Mesenchymal stem cell (in vitro differentiated cells and primary cell): ENCODE measurements at places on chromosomes 11 and 22.
A peak's percentile ranks its signal among the peaks of the same experiment; 100 is the strongest.

DNA sequence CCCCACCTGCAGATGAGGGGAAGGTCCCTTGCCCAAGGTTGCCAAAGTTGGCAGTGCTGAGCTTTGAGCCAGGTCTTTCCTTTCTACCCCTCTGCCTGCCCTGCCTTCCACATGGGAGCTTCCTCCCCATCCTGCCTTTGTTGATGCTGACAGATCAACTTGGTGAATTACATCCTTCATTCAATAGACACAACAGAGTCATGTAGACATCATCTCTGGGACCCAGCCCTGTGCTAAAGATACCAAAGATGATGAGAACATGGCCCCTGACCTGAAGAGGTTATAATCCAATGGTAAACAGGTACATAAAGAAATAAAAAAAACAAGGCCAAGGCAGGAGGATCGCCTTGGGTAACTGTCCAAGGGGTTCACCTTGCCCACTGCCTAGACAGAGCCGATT lies 42.4 kb upstream of the MAPK1 start:
- DNase-seq, result no peak

DNA sequence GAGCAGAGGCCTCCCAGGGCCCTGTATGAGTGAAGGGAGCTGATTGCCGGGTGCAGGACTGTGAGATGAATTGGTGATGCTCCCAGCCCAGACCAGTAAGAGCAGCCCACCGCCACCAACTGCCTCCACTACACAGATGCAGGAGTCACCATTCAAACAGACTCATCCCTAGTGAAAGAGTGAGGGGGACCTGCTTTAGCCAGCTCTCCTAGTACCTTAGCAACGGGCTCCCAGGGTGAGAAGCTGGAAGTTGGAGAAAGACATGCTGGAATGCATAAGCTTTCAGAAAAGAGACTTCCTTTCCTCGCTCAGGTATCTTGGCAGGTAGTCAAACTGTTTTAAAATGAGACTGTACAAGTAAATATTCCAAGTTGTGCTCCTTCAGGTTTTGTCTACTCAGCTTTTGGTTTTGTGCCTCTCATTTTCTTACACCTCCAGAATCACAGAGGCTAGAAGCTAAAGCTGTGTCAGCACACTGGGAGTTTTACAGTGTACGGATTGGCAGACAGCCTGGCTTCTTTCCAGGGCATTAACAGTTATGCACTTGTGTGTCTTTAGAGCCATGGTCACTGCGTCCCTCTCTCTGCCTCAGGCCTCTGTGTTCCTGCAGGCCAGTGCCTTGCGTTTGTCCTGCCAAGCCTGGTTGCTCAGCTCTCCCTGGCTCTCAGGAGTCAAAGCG lies 146.2 kb downstream of the ATXN10 start:
- peak; percentile 22 for DNase-seq

- DNase-seq, result peak; percentile 39
Measured at GRCh38 chr11:115334932-115335788, 169.1 kb downstream of the CADM1 start.

DNA sequence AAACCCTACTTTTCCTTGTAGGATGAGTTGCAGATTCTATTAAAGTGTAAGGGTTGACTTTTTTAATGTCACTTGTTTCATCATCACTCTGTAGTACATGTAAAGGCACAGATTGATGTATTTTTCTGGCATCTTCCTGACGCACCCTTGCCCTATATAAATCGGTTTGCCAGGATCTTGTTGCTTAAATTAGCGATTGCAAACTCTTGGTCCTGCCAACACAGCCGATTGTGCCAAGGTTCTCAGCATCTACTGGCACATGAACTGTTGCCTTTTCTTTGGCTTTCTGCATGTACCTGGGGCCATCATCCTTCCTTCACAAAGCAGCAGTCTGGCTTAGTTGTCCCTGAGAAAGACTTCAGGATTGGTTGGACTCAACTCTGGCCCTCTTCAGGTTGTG lies 7.5 kb upstream of the LIN7C start:
- no peak for DNase-seq

DNA sequence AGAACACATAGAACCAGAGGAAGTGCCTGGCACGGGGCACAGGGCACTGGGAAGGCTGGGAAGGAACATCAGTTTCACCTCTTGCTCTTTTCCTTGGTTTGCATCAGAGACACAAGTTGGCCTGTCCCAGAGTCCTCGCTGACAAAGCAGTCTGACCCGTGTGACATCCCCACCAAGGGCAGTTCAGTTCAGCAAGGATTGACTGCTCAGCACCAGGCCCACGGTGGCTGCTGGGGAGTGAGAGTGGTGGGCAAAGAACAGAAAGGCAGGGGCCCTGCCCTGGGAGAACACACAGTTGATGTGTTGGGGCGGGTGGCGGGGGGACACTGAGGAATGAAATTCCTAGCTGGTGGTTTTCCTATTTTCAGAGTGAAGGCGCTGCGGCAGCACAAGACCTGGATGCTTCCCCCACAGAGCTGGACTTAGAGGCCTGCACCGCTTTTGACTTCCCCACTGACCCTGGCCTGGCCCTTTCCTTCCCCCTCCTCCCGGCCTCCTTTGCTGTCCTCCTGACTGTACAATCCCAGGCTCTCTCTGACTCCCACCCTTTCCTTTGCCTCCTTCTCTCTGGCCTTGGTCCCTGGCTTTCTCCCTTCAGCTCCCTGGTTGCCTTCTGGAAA lies 2.2 kb upstream of the TMPRSS13 start:
- no peak for DNase-seq

GRCh38 chr11:12973528-12974181 lies 35.5 kb upstream of the RASSF10 start:
- no peak for DNase-seq

DNA sequence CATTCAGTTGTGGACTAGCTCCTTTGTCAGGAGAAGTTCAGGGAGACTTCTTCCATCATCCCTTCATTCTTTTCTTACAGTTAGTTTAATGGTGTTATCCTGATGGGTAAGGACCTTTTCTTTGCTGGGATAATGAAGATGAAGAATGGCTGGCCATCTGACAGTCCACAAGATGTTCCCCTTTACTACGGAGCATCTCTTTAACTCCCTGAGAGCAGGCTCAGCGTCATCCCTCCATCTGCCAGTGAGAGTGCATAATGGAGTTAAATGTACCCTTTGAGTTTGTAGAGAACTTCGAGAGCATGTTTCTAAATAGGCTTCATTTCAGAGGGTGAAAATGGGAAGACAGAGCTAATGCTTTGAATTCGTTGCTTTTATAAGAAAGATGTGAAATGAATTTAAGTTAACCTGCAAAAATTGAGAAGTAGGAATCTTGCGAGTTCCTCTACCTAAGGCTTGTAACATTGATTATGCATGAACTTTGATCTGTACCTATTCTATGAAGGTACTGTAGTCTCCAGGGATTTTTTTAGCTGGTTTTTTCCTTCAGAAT lies 1.7 kb downstream of the EP300 start:
- DNase-seq, result peak; percentile 47

DNA sequence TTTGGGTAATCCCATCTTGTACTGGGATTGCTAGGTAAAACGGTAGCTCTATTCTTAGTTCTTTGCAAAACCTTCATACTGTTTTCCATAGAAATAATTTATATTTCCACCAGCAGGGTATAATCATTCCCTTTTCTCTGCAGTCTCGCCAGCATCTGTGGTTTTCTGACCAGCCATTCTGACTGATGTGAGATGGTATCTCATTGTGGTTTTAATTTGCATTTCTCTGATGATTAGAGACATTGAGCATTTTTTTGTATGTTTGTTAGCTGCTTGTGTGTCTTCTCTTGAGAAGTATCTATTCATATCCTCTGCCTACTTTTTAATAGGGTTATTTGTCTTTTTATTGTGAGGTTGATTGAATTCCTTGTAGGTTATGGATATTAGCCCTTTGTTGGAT lies 220.9 kb downstream of the PGR start:
- DNase-seq, result peak; percentile 50

- no peak for DNase-seq
Measured at GRCh38 chr11:75320046-75320618, 31.3 kb downstream of the ARRB1 start.

GRCh38 chr11:76663486-76663810 lies 7.1 kb downstream of the LRRC32 start:
- no peak for DNase-seq

DNA sequence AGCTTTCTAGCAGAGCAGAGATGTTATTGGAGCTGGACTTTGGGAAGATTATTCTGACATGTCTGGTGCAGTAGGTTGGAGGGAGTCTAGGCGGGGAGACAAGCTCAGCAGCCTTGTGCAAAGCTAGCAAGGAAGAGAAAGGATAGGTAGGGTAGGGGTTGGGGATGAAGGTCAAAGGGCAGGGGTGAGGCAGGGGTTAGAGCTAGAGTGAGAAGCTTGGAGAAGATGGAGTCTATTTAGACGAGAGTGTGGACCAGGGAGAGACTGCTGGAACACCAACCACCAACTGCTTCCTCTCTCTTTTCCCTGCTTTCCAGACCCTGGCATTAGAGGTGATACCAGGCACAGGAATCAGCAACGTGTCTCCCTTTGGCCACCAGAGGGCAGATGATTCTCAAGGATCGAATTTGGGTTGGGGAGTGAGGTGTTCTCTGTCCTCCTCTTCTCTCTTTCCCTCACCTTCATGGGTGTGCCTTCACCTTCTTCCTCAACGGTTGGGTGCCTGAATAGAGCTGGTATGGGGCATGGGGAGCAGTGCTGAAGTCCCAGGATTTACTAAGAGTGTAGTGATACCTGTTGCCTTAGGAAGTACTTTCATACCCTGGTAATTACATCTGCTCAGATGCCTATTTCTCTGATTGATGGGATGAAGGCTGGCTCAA lies 1.8 kb upstream of the MARK2 start:
- DNase-seq, result peak; percentile 76

GRCh38 chr11:58564231-58564630 lies 11.4 kb downstream of the LPXN start:
- no peak for DNase-seq

DNA sequence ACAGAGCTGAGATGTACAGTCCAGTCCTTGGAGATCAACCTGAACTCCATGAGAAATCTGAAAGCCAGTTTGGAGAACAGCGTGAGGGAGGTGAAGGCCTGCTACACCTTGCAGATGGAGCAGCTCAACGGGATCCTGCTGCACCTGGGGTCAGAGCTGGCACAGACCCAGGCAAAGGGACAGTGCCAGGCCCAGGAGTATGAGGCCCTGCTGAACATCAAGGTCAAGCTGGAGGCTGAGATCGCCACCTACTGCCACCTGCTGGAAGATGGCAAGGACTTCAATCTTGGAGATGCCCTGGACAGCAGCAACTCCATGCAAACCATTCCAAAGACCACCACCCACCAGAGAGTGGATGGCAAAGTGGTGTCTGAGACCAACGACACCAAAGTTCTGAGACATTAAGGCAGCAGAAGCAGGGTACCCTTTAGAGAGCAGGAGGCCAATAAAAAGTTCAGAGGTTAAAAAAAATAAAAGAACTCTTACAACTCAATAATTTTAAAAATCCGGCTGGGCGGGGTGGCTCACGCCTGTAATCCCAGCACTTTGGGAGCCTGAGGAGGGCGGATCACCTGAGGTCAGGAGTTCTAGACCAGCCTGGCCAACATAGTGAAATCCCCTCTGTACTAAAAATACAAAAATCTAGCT lies 69.9 kb upstream of the RTL6 start:
- DNase-seq, result peak; percentile 43

DNA sequence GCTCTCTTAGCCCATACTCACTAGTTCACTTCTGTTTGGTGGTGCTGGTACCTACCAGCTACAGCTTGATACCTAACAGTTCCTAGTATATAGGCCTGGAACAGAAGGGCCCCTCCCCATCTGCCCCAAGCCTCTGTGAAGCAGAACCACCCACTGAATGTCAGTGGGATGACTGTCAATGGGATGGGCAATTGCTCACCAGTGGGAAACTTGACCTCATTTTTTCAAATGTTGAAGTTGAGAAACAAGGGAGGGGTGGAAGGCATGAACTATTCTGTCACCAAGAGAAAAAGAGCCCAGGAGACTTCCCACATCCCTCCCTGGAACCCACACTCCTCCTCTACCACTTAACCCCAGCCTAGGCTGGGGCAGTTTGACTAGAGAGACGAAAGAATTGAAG lies at the start of gene NLRP10:
Gene NLRP10, minus strand, starts transcription at position 62 of the 400 bp plus-strand sequence. CDS start 1,952 bp downstream, outside the sequence.
- peak; percentile 6 for DNase-seq

DNA sequence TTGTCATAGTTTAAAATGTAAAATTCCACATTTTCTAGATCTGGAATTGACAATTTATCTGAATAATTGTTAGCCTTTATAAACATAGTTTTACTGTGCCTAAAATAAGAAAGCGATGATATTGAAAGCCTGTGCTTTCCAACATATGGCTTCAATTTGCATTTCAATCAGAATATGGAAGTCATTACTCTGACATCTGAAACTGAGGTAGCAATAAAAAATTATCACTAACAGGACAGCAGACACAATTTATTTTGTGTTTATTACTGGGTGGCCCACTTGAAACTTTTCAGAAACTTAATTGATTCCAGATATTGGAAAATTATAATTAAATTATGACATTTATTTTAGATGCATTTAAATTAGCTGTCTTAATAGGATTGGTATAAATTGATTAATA lies 78.5 kb downstream of the TMEM135 start:
- DNase-seq, result no peak

GRCh38 chr11:95725196-95725595 lies 64.4 kb downstream of the FAM76B start:
- DNase-seq, result no peak

- no peak for DNase-seq
Measured at GRCh38 chr11:97033178-97033577, 643.4 kb downstream of the JRKL start.

- DNase-seq, result peak; percentile 78
Measured at GRCh38 chr11:69010964-69011623, 2.0 kb downstream of the MRGPRF start.
